ENCODE measurements at places on chromosomes 12 and 14. TPM values are rescaled to one million over a fixed set of nuclear protein-coding genes. Genes with fewer than 3 reads are reported as not detected.

GRCh38 chr14:40119765-40120164 lies 687.5 kb upstream of the FBXO33 start:
- DNase-seq: no peak

DNA sequence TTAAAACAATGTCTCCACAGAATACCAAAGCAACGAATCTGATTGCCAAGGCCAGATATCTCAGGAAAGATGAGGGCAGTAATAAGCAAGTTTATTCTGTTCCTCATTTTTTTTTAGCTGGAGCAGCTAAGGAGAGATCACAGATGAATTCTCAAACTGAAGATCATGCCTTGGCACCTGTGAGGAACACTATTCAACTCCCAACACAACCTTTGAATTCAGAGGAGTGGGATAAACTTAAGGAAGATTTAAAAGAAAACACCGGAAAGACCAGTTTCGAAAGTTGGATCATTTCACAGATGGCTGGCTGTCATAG lies 994 bp downstream of the PRORP start:
- peak; percentile 19 for DNase-seq

- DNase-seq: no peak
Observed at GRCh38 chr14:81172353-81172752, 48.4 kb downstream of the GTF2A1 start.

DNA sequence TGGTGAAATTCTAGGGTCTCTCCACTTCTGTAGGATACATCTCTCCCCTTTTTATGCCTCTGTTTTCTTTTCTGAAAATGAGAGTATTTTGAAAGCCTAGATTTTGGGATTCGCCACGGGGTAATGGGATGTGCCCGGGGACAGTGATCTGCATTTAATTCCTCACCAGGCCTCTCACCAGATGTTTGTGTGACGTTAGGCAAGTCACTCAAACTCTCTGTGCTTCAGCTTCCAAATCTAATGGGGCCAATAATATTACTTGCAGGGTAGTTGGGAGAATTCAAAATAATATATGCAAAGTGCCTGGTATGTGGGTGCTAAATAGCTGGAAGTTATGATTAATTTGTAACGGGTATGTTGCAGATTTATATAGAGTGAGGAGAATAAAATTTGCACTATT lies 78.8 kb downstream of the C12orf75 start:
- DNase-seq: no peak

- DNase-seq: no peak
Observed at GRCh38 chr12:40525054-40525453, 167.2 kb upstream of the CNTN1 start.

VPS33A gene
- total RNA-seq: 20.5 TPM

Data from M059J (cell line).